ENCODE measurements at places on chromosomes 1 and 21. TPM values are rescaled to one million over a fixed set of nuclear protein-coding genes. Genes with fewer than 3 reads are reported as not detected.

The MROH9 gene
- not detected for total RNA-seq

The FAM177B gene
- 1.0 TPM for total RNA-seq

The USP48 gene
- 95.5 TPM for total RNA-seq

DNA sequence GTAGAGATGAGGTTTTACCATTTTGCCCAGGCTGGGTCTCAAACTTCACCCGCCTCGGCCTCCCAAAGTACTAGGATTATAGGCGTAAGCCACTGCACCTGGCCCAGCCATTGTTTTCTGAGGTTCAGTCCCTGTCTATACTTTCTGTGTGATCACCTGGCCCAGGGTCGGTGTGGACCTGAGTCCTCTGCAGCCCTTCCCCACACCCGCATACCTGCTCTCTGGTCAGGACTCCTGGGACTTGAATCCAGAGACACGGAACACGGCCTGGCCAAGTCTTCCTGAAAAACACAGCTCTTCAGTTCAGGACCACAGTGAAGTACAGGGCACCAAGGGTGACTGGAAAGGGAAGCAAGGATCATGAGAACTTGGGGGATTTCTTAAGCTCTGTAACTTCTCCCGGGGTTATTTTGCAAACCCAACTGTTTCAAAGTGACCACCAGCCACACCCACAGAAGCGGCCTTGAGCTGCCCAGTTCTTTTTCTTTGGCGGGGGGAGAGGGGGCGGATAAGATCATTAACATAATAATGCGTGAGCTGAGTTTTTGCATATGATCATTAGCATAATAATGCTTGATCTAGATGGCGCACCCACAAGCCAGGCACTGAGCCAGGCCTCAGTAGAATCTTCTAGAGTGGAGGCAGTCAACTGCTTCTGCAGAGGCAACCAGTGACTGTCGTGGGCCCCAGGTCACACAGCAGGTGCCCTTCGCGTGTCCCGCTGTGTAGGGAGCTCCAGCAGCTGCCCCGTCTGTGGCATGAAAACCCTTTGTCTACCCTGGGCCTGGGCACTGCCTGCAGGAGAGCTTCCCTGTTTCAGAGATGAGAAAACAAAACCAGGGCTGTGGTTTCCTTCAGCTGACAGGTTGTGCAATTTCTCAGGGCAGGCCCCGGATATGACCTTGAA is 1.7 kb upstream of the NADK start:
- peak; percentile 68 for DNase-seq

The AADACL3 gene
- not detected for total RNA-seq
